ENCODE measurements at places on chromosomes 3 and 15.

GRCh38 chr3:178537122-178537705 lies 978 bp downstream of the KCNMB2 start:
- H3K4me3 ChIP-seq = no peak overlapping the region
- no peaks in the 10 kb centered on the region for H3K27me3 ChIP-seq
- H3K36me3 ChIP-seq = no peaks in the 10 kb centered on the region
- no peaks in the 10 kb centered on the region for H3K4me1 ChIP-seq
- DNase-seq = no peak

DNA sequence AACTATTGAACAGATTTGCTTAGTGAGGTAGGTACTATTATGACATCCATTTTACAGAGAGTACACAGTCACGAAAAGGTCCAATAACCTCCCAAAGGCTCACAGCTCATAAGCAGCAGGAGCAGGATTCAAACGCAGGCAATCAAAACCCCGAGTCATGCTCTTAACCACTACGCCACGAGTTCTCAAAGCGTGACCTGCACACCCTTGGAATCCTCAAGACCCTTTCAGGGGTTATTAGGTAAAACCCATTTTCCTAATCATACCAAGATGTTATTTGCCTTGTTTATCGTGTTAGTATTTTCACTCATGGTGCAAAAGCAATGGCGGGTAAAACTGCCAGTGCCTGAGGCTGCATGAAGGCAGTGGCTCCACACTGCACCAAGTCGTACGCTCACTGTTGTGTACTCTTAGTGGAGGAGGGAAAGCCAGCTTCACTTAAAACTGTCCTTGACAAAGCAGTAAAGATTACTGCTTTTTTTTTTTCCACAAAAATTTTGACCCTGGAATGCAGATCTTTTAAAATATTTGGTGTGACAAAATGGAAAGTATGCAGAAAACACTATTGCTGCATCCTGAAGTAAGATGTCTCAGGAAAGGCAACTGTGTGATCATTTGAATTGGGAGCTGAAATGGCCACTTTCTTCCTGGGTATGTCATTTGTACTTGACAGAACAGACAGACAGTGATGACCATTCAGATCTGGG lies 96.1 kb downstream of the IGF2BP2 start:
- H3K27me3 ChIP-seq = no peaks in the 10 kb centered on the region
- no peak overlapping the region for H3K27ac ChIP-seq
- H3K36me3 ChIP-seq = no peaks in the 10 kb centered on the region
- no peak for DNase-seq

- no peak for DNase-seq
- H3K4me3 ChIP-seq = no peak overlapping the region
- no peaks in the 10 kb centered on the region for H3K36me3 ChIP-seq
- H3K27ac ChIP-seq = no peak overlapping the region
- no peaks in the 10 kb centered on the region for H3K27me3 ChIP-seq
- H3K4me1 ChIP-seq = no peaks in the 10 kb centered on the region
Observed at GRCh38 chr15:58715266-58715917, 34.1 kb downstream of the ADAM10 start.

GRCh38 chr15:78947506-78947905 lies 2.7 kb upstream of the CTSH start:
- H3K4me3 ChIP-seq = no peak overlapping the region
- no peaks in the 10 kb centered on the region for H3K36me3 ChIP-seq
- peaks cover 9% of the 10 kb centered on the region for H3K4me1 ChIP-seq

- H3K4me3 ChIP-seq = peak overlapping the region; percentile 79
- no peaks in the 10 kb centered on the region for H3K36me3 ChIP-seq
- no peak overlapping the region for H3K27ac ChIP-seq
- peaks cover 1% of the 10 kb centered on the region for H3K4me1 ChIP-seq
- DNase-seq = no peak
- no peaks in the 10 kb centered on the region for H3K27me3 ChIP-seq
Observed at GRCh38 chr15:101652786-101653430, 727 bp upstream of the TM2D3 start.

- no peaks in the 10 kb centered on the region for H3K27me3 ChIP-seq
- no peak overlapping the region for H3K27ac ChIP-seq
- H3K4me3 ChIP-seq = no peak overlapping the region
- H3K36me3 ChIP-seq = no peaks in the 10 kb centered on the region
- DNase-seq = no peak
- H3K4me1 ChIP-seq = 0 out of 2 replicates have a peak, but pooled peaks cover 2% of the 10 kb centered on the region
Observed at GRCh38 chr3:194955979-194956696, 270.5 kb downstream of the FAM43A start.

- H3K36me3 ChIP-seq = peaks cover 12% of the 10 kb centered on the region
- H3K4me3 ChIP-seq = no peak overlapping the region
- no peaks in the 10 kb centered on the region for H3K27me3 ChIP-seq
- no peak for DNase-seq
- no peak overlapping the region for H3K27ac ChIP-seq
Observed at GRCh38 chr3:129582799-129583198, 23.7 kb downstream of the PLXND1 start.

GRCh38 chr3:42101048-42101447 lies 9.9 kb downstream of the TRAK1 start:
- no peaks in the 10 kb centered on the region for H3K36me3 ChIP-seq
- H3K4me1 ChIP-seq = peaks cover 6% of the 10 kb centered on the region
- no peak overlapping the region for H3K27ac ChIP-seq

- H3K4me1 ChIP-seq = no peaks in the 10 kb centered on the region
- H3K4me3 ChIP-seq = no peak overlapping the region
- H3K27me3 ChIP-seq = no peaks in the 10 kb centered on the region
- H3K36me3 ChIP-seq = no peaks in the 10 kb centered on the region
- no peak for DNase-seq
Observed at GRCh38 chr3:151843275-151843674, 29.4 kb downstream of the AADAC start.

GRCh38 chr3:193023218-193023617 lies 105.6 kb upstream of the MB21D2 start:
- no peak overlapping the region for H3K4me3 ChIP-seq
- H3K27ac ChIP-seq = no peak overlapping the region
- no peak for DNase-seq

- DNase-seq = no peak
- H3K4me1 ChIP-seq = no peaks in the 10 kb centered on the region
- H3K27ac ChIP-seq = no peak overlapping the region
- no peak overlapping the region for H3K4me3 ChIP-seq
Observed at GRCh38 chr3:114043205-114043604, 13.1 kb downstream of the CCDC191 start.

Data from iPS DF 6.9 (cell line).